ENCODE measurements at places on chromosomes 12 and 14. TPM values are rescaled to one million over a fixed set of nuclear protein-coding genes. Genes with fewer than 3 reads are reported as not detected.

YAF2 gene
- 19.9 TPM for total RNA-seq

RPGRIP1 gene
- not detected for total RNA-seq

CISTR gene
- not detected for total RNA-seq

OLR1 gene
- total RNA-seq = 0.40 TPM

KRT85 gene
- not detected for total RNA-seq

DNA sequence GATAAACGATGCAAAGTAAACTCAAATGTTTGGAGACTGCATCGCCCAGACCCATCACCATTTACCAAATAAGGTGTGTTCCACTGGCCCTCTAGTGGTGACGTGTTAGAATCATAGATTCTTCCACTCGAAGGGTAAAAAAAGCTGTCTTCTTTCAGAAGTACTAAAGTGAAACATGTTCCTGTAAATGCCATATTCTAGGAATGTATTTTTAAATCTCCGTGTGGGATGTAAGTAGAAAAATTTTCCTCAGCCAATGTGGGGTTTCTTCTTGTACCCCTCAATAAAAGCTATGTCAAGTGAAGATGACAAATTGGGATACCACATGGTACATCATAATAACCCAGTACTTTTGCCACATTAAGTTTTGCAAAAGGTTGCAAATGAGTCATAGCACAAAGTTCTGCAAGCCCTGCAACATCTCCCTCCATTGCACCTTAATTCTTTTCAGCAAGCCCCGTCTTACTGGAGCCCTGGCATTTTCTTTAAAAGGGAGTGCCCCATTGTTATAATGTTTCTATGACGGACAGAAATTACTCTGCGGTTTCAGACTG, 100.8 kb downstream of the CCER1 start:
- no peak for DNase-seq
- no peaks in the 10 kb centered on the region for H3K27me3 ChIP-seq
- no peaks in the 10 kb centered on the region for H3K36me3 ChIP-seq
- no peak overlapping the region for H3K27ac ChIP-seq

- no peak overlapping the region for H3K27ac ChIP-seq
- H3K4me1 ChIP-seq = no peaks in the 10 kb centered on the region
- peak; percentile 77 for DNase-seq
- H3K36me3 ChIP-seq = no peaks in the 10 kb centered on the region
Observed at GRCh38 chr14:101601606-101602465, 40.5 kb downstream of the DIO3 start.

- no peak for DNase-seq
- H3K36me3 ChIP-seq = no peaks in the 10 kb centered on the region
- H3K4me1 ChIP-seq = peaks cover 50% of the 10 kb centered on the region
Observed at GRCh38 chr14:55332654-55333570, 61.7 kb downstream of the FBXO34 start.

- no peaks in the 10 kb centered on the region for H3K27me3 ChIP-seq
- H3K4me1 ChIP-seq = peaks cover 5% of the 10 kb centered on the region
- H3K4me3 ChIP-seq = no peak overlapping the region
- H3K27ac ChIP-seq = no peak overlapping the region
Observed at GRCh38 chr12:118068445-118068844, 7.5 kb upstream of the WSB2 start.

DNA sequence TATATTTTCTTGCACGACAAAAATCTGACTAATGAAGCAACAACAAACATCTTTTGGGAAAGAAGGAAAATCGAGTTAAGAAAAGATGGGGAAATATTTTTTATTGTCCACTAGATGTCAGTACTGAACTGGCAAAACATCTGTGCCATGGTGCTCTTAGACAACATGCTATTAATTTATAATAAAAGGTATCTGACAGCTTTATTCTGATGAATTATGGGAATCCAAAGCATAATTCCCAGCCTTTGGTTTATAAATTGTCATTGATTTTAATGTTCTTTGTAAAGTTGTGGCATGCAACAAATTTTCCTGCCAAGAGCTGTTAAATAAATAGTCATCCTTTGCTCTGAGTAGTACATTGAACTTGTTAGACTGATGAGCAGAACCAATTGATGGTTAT, 231.2 kb downstream of the ETNK1 start:
- no peaks in the 10 kb centered on the region for H3K27me3 ChIP-seq
- H3K27ac ChIP-seq = no peak overlapping the region
- no peak for DNase-seq
- H3K36me3 ChIP-seq = no peaks in the 10 kb centered on the region

DNA sequence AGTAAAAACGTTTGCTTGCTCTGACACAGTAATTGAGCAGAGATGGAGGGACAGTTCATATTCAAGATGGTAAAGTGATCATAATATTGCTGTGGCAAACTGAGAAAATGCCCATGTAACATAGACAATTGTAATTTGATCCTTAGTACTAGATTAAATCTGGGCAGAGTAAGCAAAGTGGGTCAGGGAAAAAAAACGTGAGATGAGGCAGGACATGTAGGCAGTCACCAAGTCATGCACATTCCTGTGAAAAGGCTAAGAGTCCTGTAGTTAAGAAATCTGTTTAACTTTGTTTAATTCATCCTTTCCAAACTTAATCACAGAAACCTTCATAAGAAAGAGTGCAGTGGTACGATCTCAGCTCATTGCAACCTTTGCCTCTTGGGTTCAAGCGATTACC, 16.1 kb downstream of the BTBD7 start:
- DNase-seq = no peak
- no peaks in the 10 kb centered on the region for H3K27me3 ChIP-seq
- H3K4me3 ChIP-seq = no peak overlapping the region
- peaks cover 53% of the 10 kb centered on the region for H3K4me1 ChIP-seq
- no peak overlapping the region for H3K27ac ChIP-seq

DNA sequence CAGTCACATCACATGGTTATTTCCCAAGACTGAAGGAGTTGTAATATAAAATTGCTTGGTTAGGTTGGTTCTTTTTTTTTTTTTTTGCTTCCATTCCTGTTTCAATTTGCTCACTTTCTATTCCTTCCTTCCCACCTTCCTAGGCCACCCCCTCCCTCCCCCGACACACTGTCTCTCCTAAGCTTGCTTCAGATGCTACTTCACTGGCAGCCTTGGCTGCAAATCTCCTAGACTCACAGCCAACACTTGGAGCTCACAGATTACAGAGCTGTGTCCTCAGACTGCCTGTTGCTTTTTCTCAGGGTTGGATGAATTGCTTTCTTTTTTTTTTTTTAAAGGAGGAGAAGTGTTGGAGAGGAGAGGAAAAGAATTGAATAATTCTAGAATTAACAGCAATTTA, 77.3 kb upstream of the GRIN2B start:
- H3K27me3 ChIP-seq = no peaks in the 10 kb centered on the region
- no peaks in the 10 kb centered on the region for H3K36me3 ChIP-seq
- H3K4me3 ChIP-seq = no peak overlapping the region
- DNase-seq = no peak

DNA sequence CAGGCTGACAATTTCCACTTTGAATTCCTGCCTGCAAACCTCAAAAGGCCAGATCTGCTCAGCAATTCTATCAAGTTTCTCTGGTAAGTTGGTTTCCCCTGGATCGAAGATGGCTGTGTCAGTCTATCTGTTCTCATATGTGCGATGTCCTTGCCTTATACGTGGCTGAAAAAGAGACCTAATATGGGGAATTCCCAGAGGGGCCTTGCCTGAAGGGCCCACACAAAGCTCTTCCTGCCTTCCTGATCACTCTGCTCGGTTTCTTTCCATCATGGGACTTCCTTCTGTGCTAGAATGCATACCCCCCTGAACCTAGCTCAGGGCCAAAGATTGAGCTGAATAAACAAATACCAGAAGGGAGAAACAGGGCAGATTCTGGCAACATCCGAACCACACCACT, 13.2 kb downstream of the TCL1B start:
- peak; percentile 86 for DNase-seq
- H3K36me3 ChIP-seq = no peaks in the 10 kb centered on the region
- H3K4me3 ChIP-seq = no peak overlapping the region
- H3K27ac ChIP-seq = no peak overlapping the region
- no peaks in the 10 kb centered on the region for H3K27me3 ChIP-seq
- no peaks in the 10 kb centered on the region for H3K4me1 ChIP-seq

All from esophagus muscularis mucosa (tissue), 4 donors.